ENCODE measurements at places on chromosomes 4 and X. TPM values are rescaled to one million over a fixed set of nuclear protein-coding genes. Genes with fewer than 3 reads are reported as not detected.

GRCh38 chrX:78102091-78102490 is 2.0 kb upstream of the PGK1 start:
- no peak for DNase-seq

- no peak for DNase-seq
Measured at GRCh38 chrX:78643874-78644273, 15.3 kb downstream of the RTL3 start.

DNA sequence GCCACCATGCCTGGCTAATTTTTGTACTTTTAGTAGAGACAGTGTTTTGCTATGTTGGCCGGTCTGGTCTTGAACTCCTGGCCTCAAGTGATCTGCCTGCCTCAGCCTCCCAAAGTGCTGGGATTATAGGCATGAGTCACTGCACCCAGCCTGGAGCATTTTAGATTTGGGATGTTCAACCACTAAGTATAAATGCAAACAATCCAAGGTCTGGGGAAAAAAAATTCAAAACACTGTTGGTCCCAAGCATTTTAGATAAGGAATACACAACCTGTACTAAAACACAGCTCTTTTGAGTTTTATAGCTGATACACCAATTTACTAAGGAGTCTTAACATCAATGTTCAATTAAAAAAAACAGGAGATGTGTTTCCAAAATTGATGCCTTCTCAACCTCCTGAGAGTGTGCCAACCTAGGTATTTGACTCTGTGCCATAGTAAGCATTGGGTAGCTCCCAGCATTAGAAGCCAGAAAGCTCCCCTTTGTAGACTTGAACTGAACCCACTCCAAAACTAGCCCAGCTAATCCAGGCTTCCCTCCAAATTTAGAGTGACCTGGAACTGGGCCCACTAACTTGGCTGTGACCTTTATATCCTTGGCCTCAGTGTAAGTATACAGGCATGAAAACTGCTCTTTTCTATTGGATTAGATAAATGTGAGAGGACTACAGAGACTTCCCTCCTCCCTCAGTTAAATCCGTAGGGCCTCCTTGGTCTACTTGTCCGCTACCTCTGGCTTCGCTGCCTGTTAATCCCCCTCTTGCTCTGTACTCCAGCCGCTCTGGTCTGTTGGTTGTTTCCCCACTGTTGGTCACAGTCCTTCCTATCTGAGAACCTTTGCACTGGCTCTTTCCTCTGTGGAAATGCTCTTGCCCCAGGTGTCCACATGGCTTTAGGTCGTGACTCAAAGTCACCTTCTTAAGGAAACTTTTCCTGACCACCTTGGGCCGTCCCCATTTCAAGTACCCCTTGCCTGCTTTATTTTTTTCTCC is 77.6 kb downstream of the CCKAR start:
- peak; percentile 46 for DNase-seq

GRCh38 chr4:875818-876423 is 50.0 kb upstream of the CPLX1 start:
- DNase-seq, result peak; percentile 21

DNA sequence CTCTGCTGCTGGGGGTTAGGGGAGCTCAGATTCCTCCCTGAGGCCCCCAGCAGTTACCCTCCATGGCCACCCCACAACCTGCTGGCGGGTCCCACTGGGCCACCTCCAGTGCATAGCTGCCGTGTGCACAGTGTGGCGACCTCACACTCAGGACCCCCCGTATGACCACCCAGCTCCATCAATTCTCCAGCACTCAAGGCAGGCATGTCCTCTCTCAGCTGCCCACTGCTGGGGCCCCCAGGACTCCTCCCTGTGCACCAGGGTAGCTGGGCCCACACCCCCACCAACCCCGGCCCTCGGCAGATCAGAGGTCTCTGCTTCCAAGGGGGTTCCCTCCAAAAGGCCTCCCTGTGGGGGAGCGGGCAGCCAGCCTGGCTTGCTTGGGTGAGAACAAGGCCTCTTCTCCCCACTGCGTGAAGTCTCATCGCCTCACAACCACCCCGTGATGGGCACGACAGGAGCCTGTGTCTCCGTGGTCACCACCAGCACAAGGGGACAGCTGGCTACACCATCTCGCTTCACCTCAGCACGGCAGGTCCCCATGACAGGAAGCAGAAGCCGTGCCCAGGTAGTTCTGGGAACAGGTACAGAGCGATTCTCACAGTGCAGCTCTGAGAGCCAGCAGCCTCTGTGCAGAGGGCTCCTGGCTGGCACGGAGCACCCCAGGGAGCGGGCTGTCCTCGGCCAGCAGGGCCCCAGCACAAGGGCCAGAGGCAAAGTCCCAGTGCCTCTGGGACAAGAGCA is 4.6 kb upstream of the HAUS3 start:
- DNase-seq, result no peak

The KCND1 gene
- total RNA-seq, result 0.44 TPM

The S100G gene
- total RNA-seq, result not detected

Data from G401 (cell line).